Head of caudate nucleus (tissue), 42 donors: ENCODE measurements at places on chromosomes 2 and 18.

GRCh38 chr2:15669375-15669910, 77.8 kb downstream of the DDX1 start:
- no peak for DNase-seq

DNA sequence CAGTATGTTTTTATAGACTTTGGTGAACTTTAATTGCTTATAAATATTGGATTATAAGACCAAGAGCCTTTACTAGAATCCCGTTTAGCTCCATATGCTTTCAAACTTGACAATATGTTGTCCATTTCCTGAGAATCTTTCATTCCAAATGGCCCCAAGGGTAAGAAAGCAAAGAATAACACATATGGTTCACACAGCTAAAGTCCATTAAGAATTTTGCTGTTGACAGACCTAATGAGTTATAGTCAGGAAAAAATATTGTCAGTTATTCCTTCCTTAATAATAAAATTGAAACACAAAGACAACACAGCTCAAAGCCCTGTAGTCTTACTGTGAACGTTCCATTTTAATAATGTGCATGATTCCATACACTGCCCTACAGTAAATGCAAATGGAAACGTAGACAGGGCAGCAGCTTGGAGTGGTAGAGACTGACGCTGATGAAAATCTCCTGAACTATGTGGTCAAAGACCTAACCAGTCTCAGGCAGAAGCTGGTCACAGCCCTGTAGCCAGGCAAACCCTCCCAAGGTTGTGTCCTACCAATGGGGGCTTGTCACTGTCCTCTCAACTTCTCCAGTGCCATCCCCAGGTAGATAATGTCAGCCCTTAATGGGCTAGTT, 49.0 kb upstream of the ATIC start:
- DNase-seq: no peak

DNA sequence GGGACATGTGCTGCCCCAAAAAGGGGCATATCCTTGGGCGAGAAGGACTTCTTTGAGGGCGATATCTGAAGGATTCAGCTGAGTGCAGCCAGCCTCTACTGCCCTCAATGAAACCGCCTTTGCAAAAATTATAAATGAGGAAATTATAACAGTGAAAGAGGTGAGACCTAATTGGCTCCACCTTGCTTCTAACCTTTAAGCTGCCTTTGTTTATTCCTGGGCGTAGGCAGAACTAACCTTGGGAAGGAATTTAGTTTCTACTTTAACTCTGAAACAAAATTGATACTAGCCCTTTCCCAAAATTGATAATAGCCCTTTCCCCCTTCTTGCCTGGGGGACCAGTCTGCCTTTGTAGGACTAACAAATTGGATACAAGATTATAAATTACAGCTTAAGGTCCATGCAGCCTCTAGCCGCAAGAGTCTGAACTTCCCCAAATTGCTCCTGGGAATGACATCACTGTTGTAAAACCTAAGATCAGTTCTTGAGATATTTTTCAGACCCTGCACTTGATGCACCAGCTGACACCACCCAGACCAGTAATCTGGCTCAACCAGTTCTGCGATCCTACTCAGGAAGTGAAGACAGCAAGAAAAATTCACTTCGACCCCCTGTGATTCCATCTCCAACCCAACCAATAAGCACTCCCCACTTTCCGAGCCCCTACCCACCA, 36.0 kb upstream of the ASAP2 start:
- no peak for DNase-seq

- peak; percentile 69 for DNase-seq
Observed at GRCh38 chr2:206800506-206801417, 35.4 kb downstream of the FASTKD2 start.

GRCh38 chr18:12251311-12251710, 2.9 kb upstream of the CIDEA start:
- DNase-seq: no peak

DNA sequence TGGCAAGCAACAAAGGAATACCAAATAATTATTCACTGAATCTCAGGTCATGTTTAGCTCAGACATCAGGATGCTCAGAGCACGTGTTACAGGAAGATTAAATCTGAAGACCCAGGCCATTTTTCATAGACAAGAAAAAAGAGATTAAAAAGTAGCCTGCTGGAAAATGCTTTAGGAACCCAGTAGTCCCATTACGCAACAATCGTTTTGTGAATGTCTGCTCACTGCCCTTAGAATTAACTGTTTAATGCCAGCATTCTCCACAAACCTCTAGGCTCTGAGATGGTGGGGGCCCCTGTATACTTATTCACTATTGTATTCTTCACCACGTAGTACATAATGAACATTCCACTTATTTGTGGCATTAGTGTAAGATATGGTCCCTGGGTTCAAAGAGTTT, 154.6 kb upstream of the NYAP2 start:
- DNase-seq: no peak

DNA sequence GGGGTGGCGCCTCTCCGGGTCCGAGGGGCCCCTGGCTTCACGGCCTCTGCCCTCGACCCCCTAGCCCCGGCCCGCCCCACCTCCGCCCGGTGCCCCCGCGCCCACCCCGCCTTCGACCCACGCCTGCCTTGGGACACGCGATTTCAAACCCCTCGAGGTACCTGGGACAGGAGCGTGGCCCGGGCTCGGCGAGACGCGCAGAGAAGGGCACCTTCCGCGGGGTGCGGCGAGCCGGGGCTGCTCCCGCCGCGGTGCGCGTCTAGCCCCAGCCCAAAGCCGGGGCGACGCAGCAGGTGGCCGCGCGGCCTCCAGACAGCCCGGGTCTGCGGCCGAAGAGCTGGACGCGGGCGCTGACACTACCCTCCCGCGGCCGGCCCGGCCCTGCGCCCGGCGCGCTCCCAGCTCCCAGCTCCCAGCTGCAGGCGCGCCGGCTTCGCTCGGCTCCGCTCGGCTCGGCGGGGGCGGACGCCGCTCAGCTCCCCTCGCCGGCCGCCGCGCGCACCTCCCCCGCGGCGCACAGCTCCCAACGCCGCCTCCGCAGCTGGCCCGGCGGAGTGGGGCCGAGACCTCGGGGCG, at the start of gene CRACDL:
CRACDL (minus strand) TSS at position 449 of the 576 bp plus-strand sequence. CDS start 89,425 bp downstream, outside the sequence.
- DNase-seq: no peak

DNA sequence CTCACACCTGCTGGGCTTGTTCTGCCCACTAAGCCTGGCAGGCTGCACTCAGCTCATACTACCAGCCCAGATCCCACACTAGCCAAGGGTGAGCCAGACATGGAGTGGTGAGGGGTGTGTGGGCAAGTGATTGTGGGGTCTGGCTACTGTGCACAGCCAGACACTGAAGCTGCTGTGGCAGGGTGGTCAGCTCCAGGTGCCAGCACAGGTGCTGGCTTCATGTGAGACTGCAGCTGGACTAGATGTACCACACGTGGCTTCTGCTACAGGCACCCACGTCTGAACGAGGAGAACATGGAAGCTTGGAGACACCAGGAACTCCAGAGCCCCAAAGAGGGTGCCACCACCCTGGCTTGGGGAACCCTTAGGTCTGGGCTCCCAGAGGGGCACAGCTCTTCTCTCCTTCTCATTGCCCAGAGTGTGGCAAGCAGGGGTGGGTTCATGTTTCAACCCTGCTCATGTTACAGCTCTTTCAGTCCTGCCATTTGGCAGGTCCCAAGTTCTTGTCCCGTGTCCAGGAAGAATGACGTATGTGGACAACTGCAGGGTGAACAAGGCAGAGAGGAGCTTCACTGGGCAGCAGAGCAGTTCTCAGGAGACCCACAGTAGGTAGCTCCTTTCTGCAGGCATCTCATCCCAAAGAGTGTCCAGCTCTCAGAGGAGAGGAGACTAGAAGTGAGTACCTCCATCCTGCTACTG, 1624.2 kb upstream of the TMEFF2 start:
- DNase-seq: no peak

DNA sequence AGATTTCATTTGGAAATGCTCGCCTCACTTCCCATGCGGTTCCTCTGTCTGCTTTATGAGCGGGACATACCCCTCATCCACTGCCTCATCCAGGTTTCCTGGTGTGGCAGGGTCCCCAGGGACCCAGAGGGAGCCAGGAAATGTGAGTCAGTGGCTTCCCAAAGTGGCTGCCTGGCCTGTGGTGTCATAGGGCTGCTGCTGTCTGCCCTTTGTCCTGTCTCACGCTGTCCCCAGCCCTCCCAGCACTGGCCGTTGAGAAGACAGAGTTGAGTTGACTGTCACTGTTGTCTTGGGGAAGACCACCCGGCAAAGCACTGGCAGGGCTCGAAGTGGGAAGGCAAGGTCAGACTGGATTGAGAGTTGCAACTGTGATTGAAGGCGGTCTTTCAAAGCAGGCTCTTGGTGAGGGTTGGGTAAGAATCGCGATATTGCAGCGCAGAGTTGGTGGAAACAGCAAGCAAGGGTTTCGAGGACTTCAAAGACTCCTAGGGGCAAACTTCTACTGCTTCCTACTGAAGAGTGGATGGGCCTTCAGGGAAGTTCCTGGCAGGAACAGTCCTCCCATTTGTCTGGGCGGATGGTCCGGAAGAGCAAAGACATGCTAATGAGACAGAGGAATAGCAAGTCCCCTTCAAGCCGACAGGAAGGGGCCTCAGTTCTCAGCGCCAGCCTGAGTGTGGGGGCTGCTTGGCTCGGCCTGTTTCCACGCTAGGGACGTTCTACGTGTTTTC, 33.9 kb downstream of the RAB31 start:
- no peak for DNase-seq

- no peak for DNase-seq
Observed at GRCh38 chr2:186925514-186925913, 76.5 kb upstream of the ZSWIM2 start.

DNA sequence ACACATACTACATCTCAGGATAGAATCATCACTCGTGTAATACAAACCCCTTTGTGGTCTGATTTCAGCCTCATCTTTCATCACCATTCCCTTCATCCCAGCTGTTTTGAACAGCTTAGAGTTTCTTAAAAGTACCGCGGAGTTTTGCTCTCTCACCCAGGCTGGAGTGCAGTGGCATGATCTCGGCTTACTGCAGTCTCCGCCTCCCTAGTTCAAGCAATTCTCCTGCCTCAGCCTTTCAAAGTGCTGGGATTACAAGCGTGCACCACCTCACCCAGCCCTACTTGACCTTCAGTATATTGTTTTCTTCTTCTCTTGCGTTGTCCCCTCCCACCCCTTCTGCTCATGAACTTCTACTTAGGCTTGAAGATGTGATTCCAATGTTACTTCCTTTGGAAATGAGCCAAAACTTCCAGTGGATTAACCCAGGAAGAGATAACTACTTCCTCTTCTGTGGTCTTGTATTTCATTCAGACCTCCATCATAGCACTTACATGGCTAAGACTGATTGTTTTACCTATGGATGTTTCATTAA, 15.8 kb downstream of the ERLEC1 start:
- no peak for DNase-seq

GRCh38 chr18:72871091-72871490, 3.3 kb upstream of the NETO1 start:
- DNase-seq: no peak

DNA sequence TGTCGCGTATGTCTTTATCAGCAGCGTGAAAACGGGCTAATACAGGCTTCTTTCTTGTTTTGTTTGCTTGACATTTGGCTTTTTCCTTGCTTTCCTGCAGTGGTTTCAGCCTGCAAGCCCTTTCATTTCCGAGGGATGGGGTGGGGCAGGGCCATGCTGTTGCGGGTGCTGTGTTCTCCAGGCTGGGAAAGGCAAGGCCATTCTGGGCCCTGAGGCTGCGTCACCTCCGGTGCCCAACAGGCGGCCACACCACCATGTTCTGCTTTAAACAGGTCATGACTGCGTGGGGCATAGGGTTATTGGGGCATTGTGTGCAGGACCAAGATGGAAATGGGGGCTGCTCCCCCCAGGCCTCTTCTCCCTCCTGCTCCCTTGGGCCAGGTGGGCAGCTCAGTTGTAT, 38.6 kb upstream of the PLB1 start:
- no peak for DNase-seq

GRCh38 chr2:119888680-119889079, 124.2 kb upstream of the EPB41L5 start:
- no peak for DNase-seq

DNA sequence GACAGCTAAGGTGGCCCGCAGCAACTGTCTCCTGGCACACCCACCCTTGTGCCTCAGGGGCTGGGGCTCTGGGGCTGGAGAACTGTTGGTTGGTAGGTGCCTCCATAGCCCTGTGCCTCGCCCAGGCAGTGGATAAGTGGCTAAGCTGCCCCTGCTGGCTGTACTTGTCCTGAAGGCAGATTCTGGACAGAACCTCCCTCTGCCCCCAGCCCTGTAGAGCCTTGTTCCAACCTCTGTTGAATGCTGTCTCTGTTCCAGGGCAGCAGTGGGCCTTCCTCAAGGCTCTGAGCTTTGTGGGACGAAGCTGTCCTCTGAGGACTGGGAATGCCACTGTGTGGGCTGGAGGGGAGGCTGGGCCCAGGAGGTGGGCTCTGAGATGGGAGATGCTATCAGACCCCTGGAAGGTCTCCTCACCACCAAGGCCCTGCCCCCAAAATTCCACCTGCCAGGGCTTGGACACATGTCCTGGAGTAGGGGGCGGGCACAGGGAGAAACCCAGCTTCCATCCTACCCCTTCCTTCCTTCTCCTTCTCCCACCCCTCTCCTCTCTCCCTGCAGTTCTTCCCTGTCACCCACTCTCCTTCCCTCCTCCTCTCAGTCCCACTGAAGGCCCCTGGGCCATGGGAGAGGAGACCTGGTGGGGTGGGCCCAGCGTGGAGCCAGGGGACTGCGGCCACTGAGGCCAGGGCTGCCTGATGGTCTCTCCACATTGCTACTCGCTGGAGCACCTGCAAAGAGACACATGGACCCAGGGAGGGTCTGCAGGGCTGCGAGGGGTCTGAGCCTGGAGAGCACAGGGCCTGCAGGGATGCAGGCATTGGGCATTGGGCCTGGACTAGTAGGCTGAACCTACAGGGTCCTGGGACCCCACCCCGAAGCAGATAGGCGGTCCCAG, 1.7 kb upstream of the PDCD1 start:
- peak; percentile 6 for DNase-seq

GRCh38 chr2:230711224-230711623, 1.4 kb upstream of the CAB39 start:
- no peak for DNase-seq
